Esophagus mucosa (tissue), 1 donor: ENCODE measurements at places on chromosomes 7 and 10.

DNA sequence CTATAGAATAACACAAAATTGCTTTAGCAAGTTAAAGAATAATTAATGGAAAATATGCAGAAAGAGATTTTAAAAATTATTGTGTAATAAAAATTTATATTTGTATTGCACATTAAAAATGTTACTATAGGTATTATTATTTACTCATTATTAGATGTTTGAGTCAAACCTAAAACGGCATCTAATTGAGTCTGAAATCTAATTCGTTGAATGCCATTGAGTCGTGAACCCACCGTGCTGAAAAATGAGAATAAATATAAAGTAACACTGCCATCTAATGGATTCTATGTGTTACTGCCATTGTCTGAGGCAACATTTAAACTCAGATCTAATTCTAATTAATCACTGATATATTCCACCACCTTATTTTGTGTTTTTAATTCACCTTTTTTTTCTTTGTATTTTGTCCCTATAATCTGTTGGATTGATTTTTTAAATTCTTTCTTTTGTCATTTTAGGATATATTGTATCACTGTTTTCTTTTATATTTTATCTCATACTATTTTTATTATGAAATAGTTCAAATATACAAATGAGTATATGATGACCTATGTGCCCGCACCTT is 62.2 kb downstream of the SAMD9 start:
- peak; percentile 59 for ATAC-seq

DNA sequence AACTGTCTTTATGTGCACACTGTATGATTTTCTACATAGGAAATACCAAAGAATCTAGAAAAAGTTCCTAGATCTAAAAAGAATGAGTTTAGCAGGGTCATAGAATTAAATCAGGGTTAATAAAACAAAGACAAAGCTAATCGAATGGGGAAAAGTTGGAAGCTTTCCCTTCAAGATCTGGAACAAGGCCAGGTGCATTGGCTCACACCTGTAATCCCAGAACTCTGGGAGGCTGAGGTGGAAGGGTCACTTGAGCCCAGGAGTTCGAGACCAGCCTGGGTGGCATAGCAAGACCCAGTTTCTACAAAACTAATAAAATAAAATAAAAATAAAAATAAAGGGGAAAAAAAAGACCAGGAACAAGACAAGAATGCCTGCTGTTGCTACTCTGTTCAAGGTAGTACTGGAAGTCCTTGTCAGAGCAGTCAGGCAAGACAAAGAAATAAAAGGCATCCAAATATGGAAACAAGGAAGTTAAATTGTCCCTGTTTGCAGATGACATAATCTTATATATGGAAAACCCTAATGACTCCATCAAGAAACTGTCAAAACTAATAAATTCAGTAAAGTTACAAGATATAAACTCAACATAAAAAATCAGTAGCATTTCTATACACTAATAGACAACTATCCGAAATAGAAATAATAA is 76.1 kb upstream of the RHEB start:
- ATAC-seq: no peak

- no peak for ATAC-seq
These were observed 72.6 kb downstream of the TPK1 start for GRCh38 chr7:144763291-144763690.

- peak; percentile 73 for ATAC-seq
These were observed 26.0 kb downstream of the LEP start for GRCh38 chr7:128266883-128267594.

- no peak for ATAC-seq
These were observed 47.8 kb upstream of the CSTF2T start for GRCh38 chr10:51747216-51747615.

GRCh38 chr10:104766341-104766740 is 125.3 kb downstream of the SORCS3 start:
- ATAC-seq: peak; percentile 41

DNA sequence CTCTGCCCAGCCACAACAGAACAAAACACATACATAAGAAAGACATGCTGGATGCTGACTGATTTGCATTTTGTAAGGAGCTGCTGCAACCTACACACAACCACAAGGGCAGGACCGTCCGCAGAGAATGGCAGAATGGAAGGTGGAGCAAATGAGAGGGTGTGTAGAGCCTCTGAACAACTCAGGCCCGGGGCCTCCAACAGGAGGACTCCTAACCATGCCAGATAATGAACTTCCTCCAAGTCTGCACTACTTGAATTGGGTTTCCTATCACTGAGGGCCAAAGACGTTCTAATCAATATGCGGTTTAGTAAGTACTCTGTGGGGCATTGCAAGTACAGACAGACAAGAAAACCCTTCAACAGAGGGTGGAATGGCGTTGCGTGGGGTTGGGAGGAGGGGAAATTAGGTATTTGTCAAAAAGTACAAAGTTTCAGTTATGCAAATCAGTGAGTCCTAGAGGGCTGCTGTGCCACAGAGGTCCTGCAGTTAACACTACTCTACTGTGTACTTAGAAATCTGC is 14.6 kb downstream of the VOPP1 start:
- peak; percentile 46 for ATAC-seq

DNA sequence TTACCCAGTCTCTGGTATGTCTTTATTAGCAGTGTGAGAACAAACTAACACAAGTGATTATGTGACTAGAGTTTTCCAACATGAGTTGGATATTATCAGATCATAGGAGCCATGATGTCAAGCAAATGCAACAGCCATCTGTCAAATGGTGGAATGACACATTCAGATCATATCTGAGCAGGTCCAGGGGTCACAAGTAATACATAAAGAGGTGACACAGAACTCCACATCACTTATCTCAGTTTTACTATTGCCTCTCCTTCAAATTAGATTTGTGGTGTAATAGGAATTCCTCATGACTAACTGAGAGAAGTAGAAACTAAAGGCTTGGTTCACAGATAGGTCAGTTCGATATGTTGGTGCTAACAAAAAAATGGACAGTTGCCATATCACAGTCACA is 12.2 kb upstream of the SAMD9L start:
- no peak for ATAC-seq
